ENCODE measurements at places on chromosomes 7 and 10.

DNA sequence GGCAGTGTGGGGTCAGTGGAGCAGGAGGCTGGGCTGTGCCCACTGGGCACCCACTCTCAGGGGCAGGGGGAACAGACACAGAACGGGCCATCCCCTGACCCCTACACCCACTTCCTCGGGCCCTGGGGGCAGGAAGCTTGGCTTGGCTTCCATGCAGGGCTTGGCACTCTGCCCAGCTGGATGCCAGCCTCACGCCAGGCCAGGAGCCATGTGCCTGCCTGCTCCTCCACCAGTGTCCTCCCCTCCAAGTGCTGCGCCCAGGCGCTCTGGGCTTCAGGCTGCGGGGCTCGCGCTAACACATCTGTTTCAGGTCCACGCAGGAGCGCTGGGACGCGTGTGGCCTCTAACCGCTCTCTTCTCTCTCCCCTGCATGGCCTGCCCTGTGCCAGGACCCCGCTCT is 12.7 kb downstream of the LDB3 start:
- DNase-seq = no peak

DNA sequence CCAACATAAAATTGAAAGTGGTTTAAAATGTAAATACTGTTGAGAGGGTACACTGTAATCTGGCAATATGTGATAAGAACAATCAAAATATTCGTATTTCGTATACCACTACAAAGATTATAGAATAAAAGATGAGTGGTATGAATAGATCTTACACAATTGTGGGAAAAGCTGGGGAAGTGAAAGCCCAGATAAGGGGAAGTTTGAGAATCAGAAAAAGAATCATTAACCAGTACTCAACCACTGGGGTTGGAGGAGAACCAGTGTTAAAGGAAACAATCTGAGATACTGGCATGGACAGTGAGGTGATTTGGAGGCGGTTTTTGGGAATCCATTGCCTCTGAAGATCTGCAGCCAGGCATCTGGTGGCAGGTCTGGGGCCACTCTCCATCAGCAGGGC is 59.7 kb upstream of the CDK14 start:
- DNase-seq = no peak

GRCh38 chr10:53579773-53580172 is 807.2 kb upstream of the MBL2 start:
- DNase-seq = no peak

GRCh38 chr7:38502289-38502688 is 128.9 kb downstream of the AMPH start:
- no peak for DNase-seq

DNA sequence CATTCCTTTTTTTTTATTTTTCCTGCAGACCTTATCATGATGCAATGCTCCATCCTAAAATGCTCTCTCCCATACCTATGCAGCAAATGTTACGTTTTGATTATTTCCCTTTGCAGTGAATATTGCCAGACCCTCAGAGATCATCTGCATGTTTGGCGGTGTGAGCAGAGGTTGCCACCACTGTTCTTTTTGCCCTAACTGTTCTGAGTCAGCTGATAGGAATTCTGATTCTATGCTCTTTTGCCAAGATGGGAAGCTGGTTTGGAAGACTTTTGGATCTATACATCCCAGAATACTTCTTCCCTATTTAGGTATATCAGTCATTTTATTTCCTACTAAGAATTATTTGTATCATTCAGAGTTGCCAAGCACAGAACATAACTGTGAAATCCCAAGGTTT is 130.5 kb downstream of the KLF6 start:
- no peak for DNase-seq

DNA sequence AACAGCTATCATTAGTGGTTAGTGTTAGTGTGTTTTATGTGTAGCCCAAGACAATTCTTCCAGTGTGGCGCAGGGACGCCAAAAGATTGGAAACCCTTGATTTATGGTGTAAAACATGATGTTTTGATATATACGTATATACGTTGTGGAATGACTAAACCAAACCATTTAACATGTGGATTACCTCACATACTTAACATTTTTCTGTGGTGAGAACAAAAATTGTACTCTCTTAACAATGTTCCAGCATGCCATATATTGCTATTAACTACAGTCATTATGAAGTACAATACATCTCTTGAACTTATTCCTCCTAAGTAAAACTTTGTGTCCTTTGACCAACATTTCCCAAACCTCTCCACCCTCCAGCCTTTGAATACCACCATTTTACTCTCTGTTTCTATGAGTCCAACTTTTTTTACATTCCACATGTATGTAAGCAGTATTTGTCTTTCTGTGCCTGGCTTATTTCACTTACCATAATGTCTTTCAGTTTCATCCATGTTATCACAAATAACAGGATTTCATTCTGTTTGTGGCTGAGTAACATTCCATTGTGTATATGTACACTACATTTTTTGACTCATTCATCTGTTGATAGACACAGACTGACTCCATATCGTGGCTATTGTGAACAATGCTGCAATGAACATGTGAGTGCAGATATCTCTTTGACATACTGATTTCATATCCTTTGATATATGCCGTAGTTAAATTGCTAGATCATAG is 42.2 kb upstream of the MAGI2 start:
- no peak for DNase-seq

DNA sequence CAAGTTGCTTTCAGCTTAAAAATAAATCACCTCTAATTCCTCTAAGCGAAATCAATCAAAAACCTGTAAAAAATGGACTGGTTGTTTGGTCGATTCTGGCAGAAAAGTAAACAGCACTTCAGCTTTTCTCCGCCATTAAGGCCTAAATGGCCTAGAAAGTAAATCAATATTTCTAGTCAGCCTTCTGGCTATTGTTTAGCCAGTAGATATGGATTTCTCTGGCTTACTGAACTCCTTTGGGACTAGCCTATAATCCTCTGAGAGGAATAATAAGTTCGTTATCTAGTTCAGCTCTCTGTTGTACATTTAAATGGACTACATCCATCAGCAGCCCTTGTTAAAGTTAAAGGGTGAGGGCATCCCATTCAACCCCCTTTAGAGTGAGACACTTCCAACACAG is 400.1 kb upstream of the ETV1 start:
- no peak for DNase-seq

GRCh38 chr7:7564323-7564780 is 2.3 kb upstream of the MIOS start:
- no peak for DNase-seq

DNA sequence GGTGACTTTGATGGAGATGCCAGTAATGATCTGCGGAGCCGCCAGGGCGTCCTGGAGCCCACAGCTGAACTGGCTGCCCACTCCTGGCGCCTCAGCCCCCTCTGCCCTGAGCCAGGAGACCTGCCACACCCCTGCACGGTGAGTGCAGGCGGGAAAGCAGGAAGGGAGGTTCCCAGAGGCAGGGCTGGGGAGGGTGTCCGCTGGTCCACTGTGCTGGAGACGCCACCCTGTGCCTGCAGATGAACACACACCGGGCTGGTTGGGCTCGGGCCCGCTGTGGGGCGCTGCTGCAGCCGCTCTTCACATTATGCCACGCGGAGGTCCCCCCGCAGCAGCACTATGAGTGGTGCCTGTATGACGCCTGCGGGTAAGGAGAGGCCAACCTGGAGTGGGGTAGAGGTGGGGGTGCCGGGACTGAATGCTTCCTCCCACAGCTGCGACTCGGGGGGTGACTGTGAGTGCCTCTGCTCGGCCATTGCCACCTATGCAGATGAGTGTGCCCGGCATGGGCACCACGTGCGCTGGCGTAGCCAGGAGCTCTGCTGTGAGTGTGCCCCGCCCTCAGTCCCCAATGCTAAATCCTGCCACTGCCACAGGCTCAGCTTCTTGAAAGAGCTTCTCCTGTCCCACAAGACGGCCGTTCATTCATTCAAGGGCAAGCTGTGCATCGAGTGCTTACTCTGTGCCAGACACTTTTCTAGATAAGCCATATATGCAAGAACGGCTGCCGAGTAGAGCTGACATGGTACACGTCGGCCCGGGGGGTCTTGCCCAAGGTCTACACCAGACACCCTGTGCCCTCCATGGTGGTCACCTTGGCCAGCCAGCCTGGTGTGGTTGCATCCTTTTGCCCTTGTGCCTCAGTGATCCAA is 14.3 kb upstream of the ZNF467 start:
- DNase-seq = no peak

GRCh38 chr7:131890176-131890575 is 333.7 kb upstream of the PODXL start:
- DNase-seq = no peak

- DNase-seq = no peak
These were observed 262.2 kb upstream of the AOAH start for GRCh38 chr7:36986511-36986933.

DNA sequence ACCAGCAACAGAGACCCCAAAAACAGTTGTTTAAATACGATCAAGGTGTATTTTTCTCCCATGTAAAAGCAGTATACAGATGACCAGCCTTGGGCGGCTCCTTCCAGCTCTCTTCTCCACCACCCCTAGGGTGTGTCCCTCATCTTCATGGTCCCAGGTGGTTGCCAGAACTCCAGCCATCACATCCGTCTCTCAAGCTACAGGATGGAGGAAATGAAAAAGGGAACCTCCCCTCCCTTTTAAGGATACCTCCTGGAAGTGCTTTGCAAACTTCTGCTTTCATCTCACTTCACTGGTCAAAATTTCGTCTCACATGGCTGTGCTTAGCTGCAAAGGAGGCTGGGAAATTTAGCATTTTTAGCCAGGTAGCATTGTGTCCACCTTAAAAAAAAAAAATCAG is 59.3 kb downstream of the C10orf105 start:
- no peak for DNase-seq

GRCh38 chr10:16968416-16969041 is 151.3 kb upstream of the RSU1 start:
- no peak for DNase-seq

All from CD4-positive, alpha-beta T cell treated with Interleukin-6 at 100 ng/mL for 8 hours (primary cell).